Uterus (tissue), 4 donors: ENCODE measurements at places on chromosomes 5 and 9. TPM values are rescaled to one million over a fixed set of nuclear protein-coding genes. Genes with fewer than 3 reads are reported as not detected.
A peak's percentile ranks its signal among the peaks of the same experiment; 100 is the strongest.

DNA sequence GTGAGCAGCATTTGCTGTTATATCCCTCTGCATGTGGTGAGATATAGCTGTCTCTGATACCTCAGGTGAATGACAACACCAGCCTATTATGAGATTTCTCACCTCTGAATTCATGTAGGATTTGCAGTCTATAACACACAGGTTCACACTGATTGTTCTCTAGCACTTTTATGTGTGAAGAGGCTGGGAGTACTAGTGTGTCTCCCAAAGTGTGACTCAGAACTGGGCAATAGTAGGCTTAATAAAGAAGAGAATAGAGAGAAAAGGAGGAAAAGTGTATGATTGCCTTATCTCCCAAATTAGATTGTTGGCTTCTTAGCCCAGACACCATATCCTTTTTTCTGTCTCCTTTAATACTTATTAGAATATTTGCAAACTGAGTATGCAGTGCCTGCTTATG lies 232.0 kb downstream of the PJA2 start:
- H3K4me3 ChIP-seq, result no peak overlapping the region
- H3K27ac ChIP-seq, result no peak overlapping the region
- H3K36me3 ChIP-seq, result no peaks in the 10 kb centered on the region
- no peak for DNase-seq
- H3K27me3 ChIP-seq, result no peaks in the 10 kb centered on the region

GRCh38 chr5:77744116-77744515 lies 32.0 kb downstream of the TBCA start:
- no peak for DNase-seq
- H3K27me3 ChIP-seq, result no peaks in the 10 kb centered on the region
- no peaks in the 10 kb centered on the region for H3K36me3 ChIP-seq
- no peaks in the 10 kb centered on the region for H3K4me1 ChIP-seq
- H3K27ac ChIP-seq, result no peak overlapping the region
- H3K4me3 ChIP-seq, result no peak overlapping the region

DNA sequence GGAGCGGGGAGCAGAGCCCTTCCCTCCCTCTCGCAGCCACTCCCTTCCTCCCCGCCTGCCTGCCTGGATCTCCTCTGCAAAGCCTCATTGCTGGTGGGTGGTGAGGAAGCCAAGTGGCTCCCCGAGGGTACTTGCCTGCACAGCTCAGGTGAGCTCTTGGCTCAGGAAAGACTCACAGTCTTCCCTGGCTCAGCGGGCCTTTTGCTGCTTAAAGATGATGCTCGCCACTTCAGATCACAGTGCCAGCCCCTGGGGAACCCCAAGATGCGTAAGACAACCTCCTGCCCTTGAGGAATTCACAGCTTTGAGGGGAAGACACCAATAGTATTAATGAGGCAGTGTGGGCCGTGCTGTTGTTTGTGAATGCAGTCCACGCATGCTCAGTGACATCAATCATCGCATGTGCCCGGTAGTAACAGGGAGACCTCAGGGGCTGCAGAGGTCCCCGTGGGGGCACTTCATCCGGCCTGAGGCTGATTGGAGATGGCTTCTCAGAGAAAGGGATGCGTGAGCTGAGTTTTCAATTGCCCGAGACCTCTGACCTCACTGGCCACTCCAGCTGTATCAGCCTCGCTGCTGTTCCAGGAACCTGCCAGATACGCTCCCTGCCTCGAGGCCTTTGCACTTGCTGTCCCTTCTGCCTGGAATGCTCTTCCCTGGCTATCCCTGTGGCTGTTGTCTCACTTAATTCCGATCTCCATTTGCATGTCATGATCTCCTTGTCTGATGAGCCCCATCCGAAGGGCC lies 36.8 kb downstream of the ERGIC1 start:
- H3K27ac ChIP-seq, result peak overlapping the region; percentile 94
- no peaks in the 10 kb centered on the region for H3K27me3 ChIP-seq
- peak; percentile 58 for DNase-seq
- no peaks in the 10 kb centered on the region for H3K36me3 ChIP-seq
- H3K4me1 ChIP-seq, result peaks cover 36% of the 10 kb centered on the region
- no peak overlapping the region for H3K4me3 ChIP-seq

The RNF20 gene
- total RNA-seq, result 43.8 TPM

DNA sequence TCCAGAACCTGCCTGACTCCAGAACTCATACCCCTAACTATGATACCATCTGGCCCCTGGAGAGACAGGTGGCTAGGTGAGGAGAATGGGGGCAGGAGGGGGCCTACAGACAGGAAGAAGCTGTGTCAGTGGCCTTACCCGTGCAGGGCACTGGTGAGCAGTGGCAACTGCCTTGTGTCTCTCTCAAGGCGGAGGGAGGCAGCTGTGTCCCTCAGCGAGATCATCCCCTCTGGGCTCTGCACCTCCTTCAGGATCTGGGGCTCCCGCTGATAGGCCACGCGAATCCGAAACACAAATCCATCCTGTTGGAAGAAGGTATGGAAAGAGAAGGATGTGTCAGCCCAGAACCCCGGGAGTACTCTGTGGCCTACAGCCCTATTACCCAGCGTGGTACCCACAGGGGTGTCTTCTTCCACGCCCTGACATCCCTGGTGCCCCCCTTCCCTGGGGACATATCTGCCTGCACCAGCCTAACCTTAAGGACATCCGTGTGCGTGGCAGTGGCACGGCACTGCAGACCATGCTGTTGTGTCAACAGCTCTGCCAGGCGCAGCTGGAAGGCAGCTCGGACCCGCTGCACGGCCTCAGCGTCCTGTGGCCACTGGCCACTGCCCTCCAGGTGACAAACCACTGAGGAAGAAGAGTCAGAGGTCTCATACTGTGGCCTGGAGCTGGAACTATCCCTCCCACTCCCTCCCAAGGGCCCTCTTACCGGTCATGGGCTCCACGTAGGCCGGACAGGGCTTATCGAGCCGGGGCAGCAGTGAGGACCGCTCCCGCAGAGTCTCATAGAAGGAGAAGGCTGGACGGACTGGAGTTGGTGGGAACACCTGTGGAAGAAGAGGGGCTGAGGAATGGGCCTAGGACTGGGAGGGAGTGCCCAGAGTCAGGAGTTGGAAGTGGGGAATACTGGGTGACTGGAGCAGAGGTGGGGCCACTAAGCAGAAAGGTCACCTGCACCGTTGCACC lies 7.8 kb downstream of the NOL6 start:
- H3K27me3 ChIP-seq, result no peaks in the 10 kb centered on the region
- no peaks in the 10 kb centered on the region for H3K36me3 ChIP-seq
- no peak overlapping the region for H3K27ac ChIP-seq
- H3K4me1 ChIP-seq, result no peaks in the 10 kb centered on the region
- no peak overlapping the region for H3K4me3 ChIP-seq

DNA sequence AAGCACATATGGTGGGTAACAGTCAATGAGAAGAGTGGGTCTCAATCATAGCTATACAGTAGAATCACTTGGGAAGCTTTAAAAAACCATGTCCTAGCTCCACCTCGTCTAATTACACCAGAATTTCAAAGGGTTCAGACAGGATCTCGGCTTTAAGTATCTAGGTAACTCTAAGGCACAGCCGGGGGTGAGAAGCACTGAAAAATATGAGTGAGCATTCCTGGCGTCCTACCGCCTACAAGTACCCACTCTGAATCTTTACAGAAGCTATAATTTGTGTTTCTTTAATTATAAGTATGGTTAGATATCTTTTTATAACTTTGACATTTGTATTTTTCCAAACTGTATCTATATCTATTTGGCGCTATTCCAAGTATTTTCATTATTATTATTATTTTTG lies 16.1 kb downstream of the PAIP1 start:
- H3K4me1 ChIP-seq, result no peaks in the 10 kb centered on the region
- no peak for DNase-seq
- H3K27ac ChIP-seq, result no peak overlapping the region
- H3K36me3 ChIP-seq, result no peaks in the 10 kb centered on the region
- H3K27me3 ChIP-seq, result no peaks in the 10 kb centered on the region
- no peak overlapping the region for H3K4me3 ChIP-seq

GRCh38 chr9:2623288-2624050 lies 1.9 kb downstream of the VLDLR start:
- H3K4me3 ChIP-seq, result peak overlapping the region; percentile 41
- no peaks in the 10 kb centered on the region for H3K27me3 ChIP-seq
- peaks cover 3% of the 10 kb centered on the region for H3K4me1 ChIP-seq
- peak overlapping the region; percentile 69 for H3K27ac ChIP-seq
- H3K36me3 ChIP-seq, result no peaks in the 10 kb centered on the region
- DNase-seq, result peak; percentile 73

DNA sequence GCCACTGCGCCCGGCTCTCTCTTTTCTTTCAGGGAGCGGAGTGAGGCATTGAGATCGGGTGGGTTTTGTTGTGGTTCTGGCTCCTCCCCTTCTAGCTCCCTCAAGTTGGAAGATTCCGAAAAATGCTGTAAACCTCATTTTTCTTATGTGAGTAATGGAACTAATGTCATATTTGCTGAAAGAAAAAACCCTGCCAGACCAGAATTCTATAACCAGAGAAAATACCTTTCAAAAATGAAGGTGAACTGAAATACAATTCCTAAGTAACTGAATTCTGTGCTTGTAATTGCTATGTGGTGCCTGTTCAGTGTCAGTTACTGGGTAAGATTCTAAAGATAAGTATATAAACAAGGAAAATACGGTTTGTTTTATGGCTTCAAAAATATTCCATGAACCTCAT lies 30.9 kb upstream of the CDK20 start:
- H3K4me1 ChIP-seq, result no peaks in the 10 kb centered on the region
- H3K4me3 ChIP-seq, result no peak overlapping the region
- H3K27me3 ChIP-seq, result no peaks in the 10 kb centered on the region
- H3K27ac ChIP-seq, result no peak overlapping the region
- DNase-seq, result no peak

DNA sequence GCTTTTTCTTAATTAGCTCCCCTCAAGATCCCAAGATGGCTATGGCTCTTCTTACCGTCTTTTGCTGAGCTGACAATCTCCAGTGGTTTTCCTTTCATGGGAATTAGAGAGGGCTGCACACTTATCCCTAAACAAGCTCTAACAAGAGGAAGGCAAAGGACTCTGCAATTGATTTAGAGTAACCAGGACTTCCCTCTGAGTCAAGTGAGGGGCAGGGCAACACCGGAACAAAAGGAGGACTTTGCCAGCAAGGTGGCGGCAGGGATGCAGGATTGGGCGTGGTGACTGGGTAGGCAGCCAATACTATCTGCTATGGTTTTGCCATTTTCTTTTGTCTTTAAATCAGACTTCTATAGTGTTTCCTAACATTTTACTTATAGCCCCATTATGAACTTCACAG lies 9.8 kb downstream of the SLC44A1 start:
- no peaks in the 10 kb centered on the region for H3K27me3 ChIP-seq
- no peaks in the 10 kb centered on the region for H3K4me1 ChIP-seq
- no peak for DNase-seq
- no peak overlapping the region for H3K4me3 ChIP-seq
- no peaks in the 10 kb centered on the region for H3K36me3 ChIP-seq

GRCh38 chr9:91033270-91033669 lies 231.7 kb downstream of the SYK start:
- no peaks in the 10 kb centered on the region for H3K36me3 ChIP-seq
- peaks cover 10% of the 10 kb centered on the region for H3K4me1 ChIP-seq
- H3K4me3 ChIP-seq, result no peak overlapping the region
- DNase-seq, result peak; percentile 5
